ENCODE measurements at places on chromosomes 16 and 17.

DNA sequence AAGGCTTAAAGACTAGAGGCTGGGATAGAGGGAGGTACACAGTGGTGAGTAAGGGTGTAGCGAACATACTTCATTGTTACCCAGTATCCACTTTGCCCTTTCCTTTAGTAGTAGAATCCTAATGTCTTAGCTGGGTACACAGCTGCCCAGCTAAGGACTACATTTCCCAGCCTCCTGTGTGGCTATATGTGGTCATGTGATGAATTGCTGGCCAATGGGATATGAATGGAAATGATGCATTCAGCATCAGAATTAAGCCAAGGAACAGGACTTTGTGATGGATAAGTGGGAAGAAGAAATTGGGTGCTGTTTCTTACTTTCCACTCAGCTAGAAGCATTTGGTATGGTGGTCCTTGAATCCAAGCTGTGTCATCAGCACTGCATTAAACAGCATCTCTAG lies 55.9 kb downstream of the FOXL1 start:
- no peak for DNase-seq

DNA sequence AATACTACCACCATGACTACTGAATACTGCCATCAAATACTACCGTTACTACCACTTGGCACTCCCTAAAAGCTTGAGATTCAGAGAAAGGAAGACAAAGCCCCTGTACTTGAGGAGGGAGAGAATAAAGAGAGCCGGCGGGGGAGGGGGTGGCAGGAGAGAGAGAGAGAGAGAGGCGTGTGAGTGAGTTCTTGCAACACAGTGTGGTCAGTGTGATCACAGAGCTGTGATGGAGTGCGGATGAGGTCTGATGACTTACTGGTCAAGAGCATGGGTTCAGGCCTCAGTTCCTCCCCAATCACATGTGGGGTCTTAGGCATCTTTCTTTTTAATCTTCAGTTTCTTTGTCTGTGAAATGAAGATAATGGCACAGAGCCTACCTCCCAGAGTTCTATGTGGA lies 19.2 kb downstream of the PRKCB start:
- DNase-seq, result no peak

DNA sequence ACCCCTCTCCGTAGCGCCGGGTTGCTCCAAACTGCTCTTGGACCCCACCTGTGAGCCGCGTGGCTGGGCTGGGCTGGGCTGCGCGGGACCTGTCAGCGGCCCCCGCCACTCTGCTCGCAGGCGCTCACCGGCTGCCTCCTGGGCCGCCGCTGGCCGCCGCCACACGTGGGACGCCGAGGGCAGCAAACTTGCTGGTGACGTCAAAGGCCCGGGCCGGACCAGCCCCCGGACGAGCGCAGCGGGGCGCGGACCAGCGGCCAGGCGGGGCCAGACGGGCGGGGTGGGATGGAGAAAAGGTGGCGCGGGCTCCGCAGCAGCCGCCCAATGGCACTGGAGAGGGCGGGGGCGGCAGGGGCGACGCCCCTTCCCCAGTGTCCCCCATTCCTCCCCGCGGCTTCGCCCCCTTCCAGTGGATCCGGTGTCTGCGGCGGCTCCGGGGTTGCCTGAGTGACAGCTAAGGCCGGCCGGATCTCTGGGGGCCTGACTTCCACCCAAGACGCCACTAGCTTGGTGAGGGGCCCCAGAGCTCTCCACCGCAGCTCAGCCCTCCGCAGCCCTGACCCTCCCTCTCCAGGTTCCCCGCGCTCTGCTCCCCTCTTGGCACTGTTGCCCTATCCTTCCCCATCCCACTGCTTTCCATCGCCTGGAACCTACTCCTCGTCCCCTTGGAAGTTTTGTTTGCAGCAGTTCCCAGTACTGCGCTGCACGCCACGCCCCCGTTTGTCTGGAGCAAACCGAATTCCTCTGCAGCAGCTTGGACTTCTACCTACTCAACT lies at the start of gene HS3ST3A1:
Gene HS3ST3A1 (minus strand): TSS at position 154 of the 776 bp plus-strand sequence. CDS start 800 bp downstream, outside the sequence.
- DNase-seq, result no peak

DNA sequence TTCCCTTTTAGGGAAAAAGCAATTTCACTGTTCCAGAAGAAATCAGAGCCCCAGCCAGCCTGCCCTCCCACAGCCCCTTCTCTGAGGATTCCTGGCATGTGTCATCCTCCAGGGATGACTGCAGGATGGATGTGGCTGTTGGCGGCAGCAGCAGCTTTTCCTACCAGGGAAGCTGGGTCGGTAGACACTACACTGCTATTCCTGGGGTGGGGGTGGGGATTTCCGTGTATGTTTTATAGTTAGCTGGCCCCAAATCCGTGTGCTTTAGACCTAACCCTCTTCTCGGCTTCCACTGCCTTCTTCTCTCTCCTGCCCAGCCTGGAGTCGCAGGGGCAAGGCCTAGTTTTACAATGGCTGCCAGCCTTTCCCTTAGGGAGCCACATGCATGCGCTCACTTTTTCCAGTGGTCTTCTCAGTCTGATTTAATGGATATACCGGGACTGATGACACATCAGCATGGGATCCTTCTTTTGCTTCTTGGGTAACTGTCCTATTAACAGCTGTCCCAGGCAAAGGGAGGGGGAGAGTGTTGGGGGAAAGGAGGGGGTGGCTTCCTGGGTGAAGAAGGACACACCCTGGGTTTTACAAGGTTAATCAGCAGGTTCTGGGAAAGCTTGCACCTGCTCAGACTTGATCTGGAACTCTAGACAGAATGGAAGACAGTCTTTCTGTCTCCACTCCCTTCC lies 2.7 kb upstream of the NFE2L1 start:
- DNase-seq, result peak; percentile 55

- DNase-seq, result no peak
Observed at GRCh38 chr17:48598736-48599135, 5.2 kb upstream of the HOXB5 start.

DNA sequence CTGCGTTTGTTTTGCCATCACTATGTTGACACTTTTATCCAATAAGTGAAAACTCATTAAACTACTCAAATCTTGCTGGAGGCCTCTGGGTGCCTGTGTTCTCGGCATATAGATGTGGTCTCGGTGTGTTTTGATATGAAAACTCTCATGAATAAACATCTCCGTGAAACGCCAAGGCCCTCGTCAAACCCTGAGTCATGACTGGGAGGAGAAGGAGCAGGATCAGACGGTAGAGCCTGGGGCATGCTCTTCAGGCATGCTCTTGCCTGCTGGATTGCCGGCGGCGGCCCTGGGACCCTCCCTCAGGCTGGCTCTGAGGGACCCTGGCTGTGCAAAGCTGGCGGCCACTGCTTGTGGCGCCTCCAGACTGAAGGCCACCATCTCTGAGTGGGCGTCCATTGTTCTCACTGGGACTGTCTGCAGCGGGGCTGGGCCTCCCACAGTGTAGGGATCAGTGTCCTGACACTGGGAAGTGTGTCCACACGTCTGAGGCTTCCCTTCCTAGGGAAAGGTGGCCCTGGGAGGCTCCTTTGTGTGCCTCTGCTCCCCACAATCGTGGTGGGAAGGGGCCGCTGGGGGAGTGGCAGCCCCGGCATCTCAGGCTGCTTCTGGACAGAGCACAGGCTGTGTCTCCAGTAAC lies 1.7 kb upstream of the NPB start:
- no peak for DNase-seq

GRCh38 chr17:29714146-29714545 lies 91.4 kb upstream of the CORO6 start:
- DNase-seq, result no peak

GRCh38 chr17:45640141-45640850 lies 143.8 kb upstream of the CRHR1 start:
- DNase-seq, result peak; percentile 81
